ENCODE measurements at places on chromosomes 12 and 14.

DNA sequence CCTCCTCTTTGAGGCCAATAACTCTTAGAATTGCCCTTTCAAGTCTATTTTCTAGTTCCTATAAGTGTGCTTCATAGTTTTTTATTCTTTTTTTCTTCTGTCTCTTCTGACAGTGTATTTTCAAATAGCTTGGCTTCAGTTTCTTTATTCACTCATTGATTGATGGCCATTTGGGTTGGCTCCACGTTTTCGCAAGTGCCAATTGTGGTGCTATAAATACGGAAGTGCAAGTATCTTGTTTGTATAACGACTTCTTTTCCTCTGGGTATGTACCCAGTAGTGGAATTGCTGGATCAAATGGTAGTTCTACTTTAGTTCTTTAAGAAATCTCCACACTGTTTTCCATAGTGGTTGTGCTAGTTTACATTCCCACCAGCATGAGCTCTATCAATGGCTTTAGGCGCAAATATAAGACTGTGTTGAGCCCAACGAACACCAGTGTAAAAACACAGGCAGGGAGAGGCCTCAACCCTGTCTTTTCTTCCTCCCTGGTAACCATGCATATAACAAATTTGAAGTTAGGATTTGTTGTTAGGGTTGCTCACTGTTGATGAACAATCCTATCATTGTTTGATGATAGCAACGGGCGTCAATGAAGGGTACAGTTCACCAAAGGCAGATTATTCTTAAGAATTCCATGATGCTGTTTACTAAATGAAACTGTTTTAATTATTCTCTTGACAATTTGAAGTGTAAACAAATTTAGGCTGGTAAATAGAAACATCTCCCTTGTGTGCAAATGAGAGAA lies 13.3 kb upstream of the LMNTD1 start:
- no peak for DNase-seq

DNA sequence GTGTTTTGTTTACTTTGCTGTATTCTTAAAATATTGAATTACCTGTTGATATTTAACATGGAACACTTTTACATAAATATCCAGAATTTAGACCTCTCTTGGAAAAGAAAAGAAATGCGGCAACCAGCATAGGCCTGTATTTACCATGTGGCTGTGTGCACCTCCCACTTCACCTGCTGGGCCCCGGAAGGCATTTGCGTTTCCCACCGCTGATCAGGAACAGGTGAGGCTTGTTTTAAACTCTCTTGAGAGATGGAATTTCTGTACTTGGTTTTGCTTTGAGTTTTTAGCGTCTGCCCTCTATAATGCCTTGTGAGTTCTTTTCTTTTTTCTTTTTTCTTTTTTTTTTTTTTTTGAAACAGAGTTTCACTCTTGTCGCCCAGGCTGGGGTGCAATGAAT lies 124.2 kb downstream of the GLT1D1 start:
- no peak for DNase-seq

DNA sequence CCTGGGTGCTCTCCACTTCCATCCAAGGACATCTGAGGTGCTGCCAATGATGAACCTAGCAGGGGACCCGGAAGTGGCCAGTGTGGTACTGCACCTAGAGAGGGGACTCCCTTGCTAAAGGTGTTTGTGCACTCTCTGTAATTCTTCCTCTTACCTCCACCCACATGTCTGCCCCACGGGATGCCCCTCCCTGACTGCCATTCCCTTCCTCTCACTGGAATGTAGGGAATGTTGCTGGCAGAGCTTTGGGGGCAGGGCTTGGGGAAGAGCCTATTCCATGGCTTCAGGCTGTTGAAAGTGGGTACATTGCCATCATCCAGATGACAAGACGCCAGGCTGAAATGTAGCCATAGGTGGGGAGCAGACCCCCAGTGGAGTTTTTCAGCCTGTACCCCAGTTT lies 153.2 kb downstream of the SMOC1 start:
- no peak for DNase-seq

GRCh38 chr14:24339284-24340151 lies at the start of gene RIPK3:
Gene RIPK3, minus strand, starts transcription at chr14:24339991. Its CDS starts 165 bp downstream, at chr14:24339826.
- DNase-seq: peak; percentile 89

DNA sequence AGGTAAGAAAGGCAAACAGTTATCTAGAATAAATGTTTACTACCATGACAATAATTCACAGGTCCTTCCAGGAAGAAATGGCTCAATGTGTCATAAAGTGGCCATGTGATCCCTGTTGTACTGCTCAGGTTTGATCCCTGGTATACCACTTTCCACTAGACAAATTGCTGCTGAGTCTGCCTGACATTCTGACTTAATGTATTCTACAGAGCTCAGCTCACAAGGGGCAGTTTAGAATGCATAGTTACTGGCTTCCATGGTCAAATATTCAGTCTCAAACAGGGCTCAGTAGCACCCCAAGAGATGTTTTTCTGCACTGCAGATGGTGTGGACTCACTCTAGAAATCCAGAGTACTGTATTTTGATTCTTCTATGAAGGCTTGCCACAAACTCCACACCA lies 21.8 kb downstream of the TSHR start:
- DNase-seq: no peak

- DNase-seq: no peak
These were observed 23.6 kb downstream of the NELL2 start for GRCh38 chr12:44852483-44852882.

GRCh38 chr12:32139064-32139421 lies 32.4 kb downstream of the BICD1 start:
- DNase-seq: no peak

- DNase-seq: no peak
These were observed 70.5 kb downstream of the VRK1 start for GRCh38 chr14:96867634-96868033.

DNA sequence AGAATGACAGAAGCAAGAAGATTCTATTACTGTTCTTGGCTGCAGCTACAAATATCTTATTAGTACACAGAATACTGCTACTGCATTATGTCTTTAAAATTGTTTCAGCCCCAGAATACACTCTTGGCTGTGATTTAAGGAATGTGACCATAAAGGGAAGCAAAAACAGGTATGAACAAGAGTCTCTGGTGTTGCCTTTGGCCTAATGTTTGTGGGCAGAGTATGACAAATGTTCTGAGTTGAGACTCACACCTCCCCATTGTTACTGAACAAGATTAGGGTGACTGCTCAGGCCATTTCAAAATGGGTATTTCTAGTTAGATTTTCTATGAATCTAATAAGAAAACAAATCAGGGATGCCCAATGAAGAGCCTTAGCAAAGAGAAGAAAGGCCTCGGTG lies 28.5 kb downstream of the TTC6 start:
- DNase-seq: no peak

GRCh38 chr12:2739832-2740641 lies 54.7 kb upstream of the FKBP4 start:
- DNase-seq: no peak

GRCh38 chr12:30687265-30687986 lies 8.2 kb downstream of the IPO8 start:
- DNase-seq: no peak

- no peak for DNase-seq
These were observed 57.4 kb downstream of the SLC15A5 start for GRCh38 chr12:16220120-16220519.

DNA sequence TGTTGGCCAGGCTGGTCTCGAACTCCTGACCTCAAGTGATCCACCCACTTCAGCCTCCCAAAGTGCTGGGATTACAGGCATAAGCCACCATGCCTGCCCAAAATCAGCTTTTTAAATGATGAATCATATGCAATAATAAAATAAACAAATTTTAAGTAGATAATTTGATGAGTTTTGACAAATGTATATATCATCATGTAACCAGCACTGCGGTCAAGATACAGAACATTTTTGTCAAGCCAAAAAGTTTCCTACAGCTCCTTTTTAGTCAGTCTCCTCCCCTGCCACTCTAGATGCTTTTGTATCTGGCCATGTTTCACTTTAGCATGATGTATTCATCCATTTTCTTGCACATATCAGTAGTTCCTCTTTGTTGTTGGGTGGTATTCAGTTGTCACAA lies 17.2 kb downstream of the FRMD6 start:
- no peak for DNase-seq

DNA sequence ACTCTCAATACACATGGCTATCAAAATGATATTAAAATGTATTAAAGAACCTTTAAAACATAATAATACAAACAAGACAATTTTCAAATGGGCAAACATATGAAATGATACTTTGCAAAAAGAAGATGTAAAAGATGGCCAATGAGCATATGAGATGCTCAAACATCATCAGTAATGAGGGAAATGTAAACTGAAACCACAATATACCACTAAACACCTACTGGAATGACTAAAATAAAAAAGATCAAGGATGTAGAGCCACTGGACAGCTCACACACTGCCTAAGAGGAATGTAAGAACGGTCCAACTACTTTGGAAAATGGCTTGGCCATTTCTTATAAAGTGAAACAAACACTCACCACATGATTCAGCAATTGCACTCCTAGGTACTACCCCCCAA lies 97.2 kb upstream of the BBS10 start:
- no peak for DNase-seq

GRCh38 chr14:73245480-73246325 lies 8.4 kb downstream of the PAPLN start:
- DNase-seq: peak; percentile 92

- no peak for DNase-seq
These were observed 9.0 kb upstream of the MTA1 start for GRCh38 chr14:105410642-105411016.

- DNase-seq: no peak
These were observed 103.9 kb downstream of the AKAP6 start for GRCh38 chr14:32432813-32433538.

GRCh38 chr12:15788233-15789219 lies 662 bp downstream of the EPS8 start:
- peak; percentile 56 for DNase-seq

GRCh38 chr12:25135531-25136154 lies 59.3 kb downstream of the DNAI7 start:
- no peak for DNase-seq

DNA sequence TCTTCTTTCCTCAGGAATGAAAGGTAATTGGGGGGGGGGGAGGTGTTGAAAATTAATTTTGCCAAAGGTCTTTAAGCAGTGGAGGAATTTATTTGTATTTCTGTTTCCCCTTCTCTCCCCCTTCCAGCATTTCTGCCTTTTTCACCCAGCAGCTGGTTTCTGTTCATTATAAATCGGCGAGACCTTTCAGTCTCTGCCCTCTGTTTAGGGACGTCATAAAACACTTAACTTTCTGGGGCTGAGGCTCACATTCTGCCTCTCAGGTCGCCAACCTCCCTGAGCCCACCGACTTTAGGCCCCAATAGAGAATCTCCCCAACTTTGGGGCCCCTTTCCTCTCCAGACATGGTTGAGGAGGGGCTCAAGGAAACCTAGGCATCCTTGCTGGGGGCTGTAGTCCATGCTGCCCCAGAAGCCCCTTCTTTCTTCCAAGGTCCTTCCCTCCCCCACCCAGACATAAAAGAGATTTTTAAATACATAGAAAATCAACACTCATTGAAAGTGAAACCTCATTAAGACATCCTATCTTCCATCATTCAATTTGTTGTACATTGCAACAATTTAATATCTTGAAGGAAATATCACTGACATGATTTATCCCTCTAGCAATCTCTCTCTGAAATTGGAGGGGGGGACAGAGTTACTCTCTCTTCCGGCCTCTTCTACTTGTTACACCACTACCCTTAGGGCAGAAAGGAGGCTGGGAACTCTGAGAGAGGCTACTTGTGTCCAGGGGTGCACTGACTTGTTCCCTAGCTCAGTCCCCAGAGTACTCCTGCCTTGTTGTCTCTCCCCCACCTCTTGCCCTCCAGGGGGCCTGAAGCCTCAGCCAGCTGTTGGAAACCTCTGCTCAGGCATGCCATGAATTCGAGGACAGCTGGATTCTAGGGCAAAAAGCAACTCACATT lies 2.5 kb upstream of the HOXC6 start:
- no peak for DNase-seq

GRCh38 chr14:40204441-40205175 lies 772.4 kb upstream of the FBXO33 start:
- peak; percentile 19 for DNase-seq

GRCh38 chr12:75560167-75560566 lies 48.8 kb upstream of the KRR1 start:
- no peak for DNase-seq

- no peak for DNase-seq
These were observed 8.5 kb downstream of the CTDSP2 start for GRCh38 chr12:57837864-57838562.

DNA sequence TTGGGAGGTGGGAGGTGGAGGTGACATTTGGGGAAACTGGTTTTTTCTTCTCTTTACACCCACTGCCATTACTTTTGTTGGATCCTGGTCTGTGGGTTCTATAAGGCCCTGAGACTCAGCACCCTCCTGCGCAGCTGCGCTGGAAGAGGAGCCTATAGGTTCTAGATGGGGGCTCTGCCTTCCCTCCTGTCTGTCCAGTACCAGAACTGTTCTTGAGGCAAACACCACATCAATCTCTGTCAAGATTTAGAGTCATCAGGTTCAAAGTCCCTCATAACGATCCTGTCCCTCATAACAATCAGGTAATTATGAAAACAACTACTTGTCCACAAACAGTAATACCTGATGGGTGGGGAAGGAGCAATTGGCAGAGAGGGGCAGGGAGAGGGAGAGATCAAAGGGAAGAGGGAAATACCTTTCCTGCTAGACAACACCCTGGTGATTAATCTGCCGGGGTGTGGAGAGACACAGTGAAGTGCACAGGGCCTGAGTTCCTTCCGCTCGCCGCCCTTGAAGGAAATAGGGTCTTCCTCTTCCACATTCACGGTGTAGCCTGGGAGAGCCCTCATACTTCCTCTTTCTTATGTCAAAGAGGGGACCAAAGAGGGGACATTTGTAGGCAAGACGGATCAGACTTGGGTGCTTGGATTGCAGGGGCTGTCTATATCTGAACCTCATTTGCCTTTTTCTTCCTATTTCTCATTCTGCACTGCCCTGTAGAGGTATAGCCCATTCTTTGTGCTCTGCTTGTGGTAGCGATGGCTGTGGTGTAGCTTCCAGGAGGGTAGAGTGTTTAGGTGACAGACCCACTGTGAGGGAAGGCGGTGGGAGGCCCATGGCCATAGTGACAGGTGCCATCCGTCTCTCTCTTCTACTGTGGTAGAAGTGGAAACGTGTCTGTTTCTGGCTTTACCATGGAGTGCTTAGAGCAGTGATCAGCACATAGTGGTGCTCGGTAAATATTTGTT lies 12.6 kb downstream of the GPRC5A start:
- no peak for DNase-seq

DNA sequence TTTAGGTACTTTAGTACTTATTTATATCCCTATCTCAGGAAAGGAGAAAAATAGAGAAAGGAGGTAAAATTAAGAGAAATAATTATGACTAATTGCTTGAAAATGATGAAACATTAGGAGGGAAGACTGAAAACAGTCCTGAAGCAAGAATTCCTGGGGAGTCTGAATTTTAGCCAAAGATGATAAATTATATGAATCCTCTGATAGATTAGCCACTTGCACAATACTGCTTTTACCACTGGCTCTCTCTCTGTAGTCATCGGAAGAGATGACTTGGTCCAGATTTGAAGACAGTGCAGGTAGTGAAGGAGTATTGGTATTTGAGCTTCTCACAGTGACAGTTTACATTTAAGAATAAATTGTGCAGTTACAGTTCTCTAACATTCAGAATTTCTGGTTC lies 83.8 kb upstream of the CLEC14A start:
- DNase-seq: no peak

DNA sequence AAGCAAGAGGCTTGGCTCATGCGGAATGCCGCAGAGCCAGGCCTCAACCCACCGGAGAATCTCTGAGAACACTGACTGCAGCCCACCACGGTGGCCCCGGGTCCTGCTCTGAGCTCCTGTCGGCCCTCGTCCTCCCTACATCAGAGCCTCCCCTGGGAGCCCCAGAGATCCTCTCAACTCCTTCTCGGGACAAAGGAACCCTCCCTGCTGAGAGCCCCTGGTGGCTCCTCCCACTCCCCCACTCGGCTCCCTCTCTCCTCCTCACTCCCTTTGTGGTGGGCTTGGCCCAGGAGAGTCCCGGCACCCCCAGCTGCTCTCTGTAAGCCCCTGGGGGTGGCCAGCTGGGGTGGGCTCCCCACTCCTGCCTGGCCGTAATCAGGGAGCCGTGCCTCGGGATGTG lies 11.1 kb upstream of the INF2 start:
- DNase-seq: no peak

Measured in upper lobe of left lung (tissue), 6 donors.